ENCODE measurements at places on chromosomes 2 and 18. TPM values are rescaled to one million over a fixed set of nuclear protein-coding genes. Genes with fewer than 3 reads are reported as not detected.

DNA sequence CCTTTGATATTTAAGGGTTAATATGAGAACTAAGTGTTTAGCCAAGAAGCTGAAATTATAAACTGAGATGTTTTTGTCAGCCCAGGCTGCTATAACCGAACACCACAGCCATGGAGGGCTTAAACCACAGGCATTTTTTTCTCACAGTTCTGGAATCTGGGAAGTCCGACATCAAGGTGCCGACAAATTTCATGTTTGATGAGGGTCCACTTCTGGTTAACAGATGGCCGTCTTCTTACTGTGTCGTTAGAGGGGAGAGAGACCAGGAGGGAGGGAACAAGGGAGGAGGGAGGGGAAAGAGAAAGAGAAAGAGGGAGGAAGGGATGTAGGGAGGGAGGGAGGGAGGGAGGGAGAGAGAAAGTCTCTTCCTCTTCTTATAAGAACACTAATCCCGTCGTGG is 6.5 kb upstream of the CNDP2 start:
- H3K27me3 ChIP-seq, result no peaks in the 10 kb centered on the region
- no peaks in the 10 kb centered on the region for H3K36me3 ChIP-seq
- H3K4me3 ChIP-seq, result no peak overlapping the region
- DNase-seq, result no peak
- H3K27ac ChIP-seq, result no peak overlapping the region
- H3K4me1 ChIP-seq, result no peaks in the 10 kb centered on the region

GRCh38 chr2:7722212-7722910 is 805.1 kb downstream of the RNF144A start:
- no peak overlapping the region for H3K27ac ChIP-seq
- H3K27me3 ChIP-seq, result no peaks in the 10 kb centered on the region
- no peak for DNase-seq
- no peaks in the 10 kb centered on the region for H3K4me1 ChIP-seq

- no peak overlapping the region for H3K27ac ChIP-seq
- H3K4me1 ChIP-seq, result peaks cover 7% of the 10 kb centered on the region
- DNase-seq, result no peak
- no peaks in the 10 kb centered on the region for H3K27me3 ChIP-seq
- H3K4me3 ChIP-seq, result no peak overlapping the region
Measured at GRCh38 chr2:8999102-8999446, 4.4 kb downstream of the MBOAT2 start.

GRCh38 chr2:122939796-122940195 is 1085.3 kb upstream of the CNTNAP5 start:
- H3K36me3 ChIP-seq, result no peaks in the 10 kb centered on the region
- H3K4me3 ChIP-seq, result no peak overlapping the region
- DNase-seq, result no peak
- no peak overlapping the region for H3K27ac ChIP-seq
- no peaks in the 10 kb centered on the region for H3K27me3 ChIP-seq
- no peaks in the 10 kb centered on the region for H3K4me1 ChIP-seq

DNA sequence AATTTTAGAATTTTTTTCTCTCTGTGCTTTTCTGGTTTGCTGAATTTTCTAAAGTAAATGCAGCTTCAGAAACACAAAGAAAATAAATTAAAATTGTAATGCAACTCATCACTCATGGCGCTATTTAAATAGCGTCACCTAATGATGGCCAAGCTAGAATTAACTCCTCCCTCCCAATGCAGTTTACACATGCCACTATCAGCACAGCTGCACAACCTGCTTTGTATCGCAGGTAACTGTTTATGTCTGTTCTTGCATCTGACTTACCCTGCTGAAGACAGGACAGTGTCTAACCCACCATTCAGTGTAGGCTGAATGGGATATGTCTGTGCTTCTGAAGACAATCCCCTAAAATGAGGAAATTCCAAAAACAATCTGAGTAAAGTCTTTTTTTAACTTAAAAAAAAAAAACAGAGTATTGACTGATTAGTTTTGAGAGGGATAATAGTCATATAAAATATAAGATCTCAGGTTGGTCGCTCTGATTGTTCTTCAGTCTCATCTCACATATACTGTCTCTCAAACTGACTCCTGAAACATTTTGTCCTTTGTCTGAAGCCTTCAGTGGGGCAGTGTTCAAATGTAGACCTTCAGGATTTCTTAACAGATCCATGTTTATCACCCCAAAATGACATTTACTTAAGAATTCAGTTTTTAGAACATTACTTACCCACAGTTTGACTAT is 271.4 kb downstream of the ZEB2 start:
- DNase-seq, result no peak
- H3K27me3 ChIP-seq, result no peaks in the 10 kb centered on the region
- peak overlapping the region; percentile 37 for H3K27ac ChIP-seq

The SERPINB12 gene
- total RNA-seq, result not detected

- no peak overlapping the region for H3K27ac ChIP-seq
- H3K4me3 ChIP-seq, result no peak overlapping the region
- no peaks in the 10 kb centered on the region for H3K27me3 ChIP-seq
- H3K4me1 ChIP-seq, result no peaks in the 10 kb centered on the region
- DNase-seq, result peak; percentile 21
- no peaks in the 10 kb centered on the region for H3K36me3 ChIP-seq
Measured at GRCh38 chr2:166516712-166517303, 22.8 kb upstream of the SCN7A start.

The SIX2 gene
- total RNA-seq, result not detected

GRCh38 chr2:194545978-194546377 is 1111.0 kb upstream of the SLC39A10 start:
- DNase-seq, result no peak
- no peaks in the 10 kb centered on the region for H3K36me3 ChIP-seq
- H3K4me1 ChIP-seq, result no peaks in the 10 kb centered on the region
- no peak overlapping the region for H3K4me3 ChIP-seq
- H3K27ac ChIP-seq, result no peak overlapping the region

- no peaks in the 10 kb centered on the region for H3K36me3 ChIP-seq
- H3K4me3 ChIP-seq, result no peak overlapping the region
- H3K4me1 ChIP-seq, result peaks cover 3% of the 10 kb centered on the region
Measured at GRCh38 chr2:119062179-119062578, 96.4 kb downstream of the C1QL2 start.

The MRO gene
- total RNA-seq, result 0.20 TPM

The NOP58 gene
- 44.4 TPM for total RNA-seq

DNA sequence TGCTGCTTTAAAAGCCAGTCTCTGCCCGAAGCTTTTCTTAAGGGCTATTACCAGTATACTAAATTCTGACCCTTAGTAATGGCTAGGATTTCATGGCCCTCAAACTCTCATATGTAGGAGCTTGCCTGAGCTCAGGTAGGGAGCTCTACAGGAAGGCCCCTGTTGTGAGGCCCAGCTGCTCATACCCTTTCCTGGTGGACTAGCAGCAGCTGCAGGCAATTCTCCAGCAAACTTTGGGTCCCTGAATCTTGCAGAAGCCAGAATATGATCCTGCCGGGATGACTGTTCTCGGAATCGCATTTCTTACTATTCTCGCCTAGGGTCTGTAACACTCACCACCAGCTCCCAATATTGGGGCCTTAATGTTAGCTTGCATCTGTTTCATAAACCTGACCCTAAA is 106.4 kb upstream of the SERTAD2 start:
- no peaks in the 10 kb centered on the region for H3K4me1 ChIP-seq
- no peaks in the 10 kb centered on the region for H3K36me3 ChIP-seq
- no peaks in the 10 kb centered on the region for H3K27me3 ChIP-seq
- no peak overlapping the region for H3K4me3 ChIP-seq

The PROKR1 gene
- total RNA-seq, result not detected

- no peak overlapping the region for H3K4me3 ChIP-seq
- no peaks in the 10 kb centered on the region for H3K4me1 ChIP-seq
- H3K27ac ChIP-seq, result no peak overlapping the region
- no peaks in the 10 kb centered on the region for H3K27me3 ChIP-seq
- no peaks in the 10 kb centered on the region for H3K36me3 ChIP-seq
Measured at GRCh38 chr2:169741-170140, 94.1 kb downstream of the SH3YL1 start.

The ATP6V1B1 gene
- 2.1 TPM for total RNA-seq

GRCh38 chr2:119305497-119306195 is 61.0 kb downstream of the C2orf76 start:
- H3K27me3 ChIP-seq, result no peaks in the 10 kb centered on the region
- H3K4me1 ChIP-seq, result no peaks in the 10 kb centered on the region
- no peak for DNase-seq
- no peak overlapping the region for H3K4me3 ChIP-seq
- H3K27ac ChIP-seq, result no peak overlapping the region
- H3K36me3 ChIP-seq, result no peaks in the 10 kb centered on the region

- no peak overlapping the region for H3K4me3 ChIP-seq
- no peak overlapping the region for H3K27ac ChIP-seq
- H3K27me3 ChIP-seq, result no peaks in the 10 kb centered on the region
- peaks cover 8% of the 10 kb centered on the region for H3K4me1 ChIP-seq
Measured at GRCh38 chr18:48321121-48321520, 88.1 kb downstream of the ZBTB7C start.

DNA sequence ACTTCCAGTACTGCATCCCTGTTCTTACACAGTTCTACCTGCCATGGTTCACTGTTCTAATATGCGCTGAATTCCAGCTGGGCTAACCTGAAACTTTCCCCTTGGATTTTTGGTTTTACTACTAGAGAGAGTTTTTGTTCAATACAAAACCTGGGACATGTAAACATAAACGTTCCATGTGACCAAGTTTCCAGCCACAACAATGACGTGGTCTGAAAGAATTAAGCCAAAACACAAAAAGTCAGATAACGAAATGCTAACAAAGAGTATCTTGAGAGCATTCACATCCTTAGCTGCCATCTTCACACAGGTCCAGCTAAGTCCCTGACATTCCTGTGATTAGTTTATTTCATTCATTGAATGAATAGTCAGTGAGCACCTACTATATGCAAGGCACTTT is 467.0 kb upstream of the PKDCC start:
- no peak for DNase-seq
- H3K4me3 ChIP-seq, result no peak overlapping the region
- H3K36me3 ChIP-seq, result no peaks in the 10 kb centered on the region
- no peaks in the 10 kb centered on the region for H3K4me1 ChIP-seq
- H3K27me3 ChIP-seq, result no peaks in the 10 kb centered on the region

- no peaks in the 10 kb centered on the region for H3K27me3 ChIP-seq
- H3K4me1 ChIP-seq, result peaks cover 15% of the 10 kb centered on the region
- H3K27ac ChIP-seq, result peak overlapping the region; percentile 76
Measured at GRCh38 chr2:96856776-96857666, 795 bp downstream of the ANKRD39 start.

DNA sequence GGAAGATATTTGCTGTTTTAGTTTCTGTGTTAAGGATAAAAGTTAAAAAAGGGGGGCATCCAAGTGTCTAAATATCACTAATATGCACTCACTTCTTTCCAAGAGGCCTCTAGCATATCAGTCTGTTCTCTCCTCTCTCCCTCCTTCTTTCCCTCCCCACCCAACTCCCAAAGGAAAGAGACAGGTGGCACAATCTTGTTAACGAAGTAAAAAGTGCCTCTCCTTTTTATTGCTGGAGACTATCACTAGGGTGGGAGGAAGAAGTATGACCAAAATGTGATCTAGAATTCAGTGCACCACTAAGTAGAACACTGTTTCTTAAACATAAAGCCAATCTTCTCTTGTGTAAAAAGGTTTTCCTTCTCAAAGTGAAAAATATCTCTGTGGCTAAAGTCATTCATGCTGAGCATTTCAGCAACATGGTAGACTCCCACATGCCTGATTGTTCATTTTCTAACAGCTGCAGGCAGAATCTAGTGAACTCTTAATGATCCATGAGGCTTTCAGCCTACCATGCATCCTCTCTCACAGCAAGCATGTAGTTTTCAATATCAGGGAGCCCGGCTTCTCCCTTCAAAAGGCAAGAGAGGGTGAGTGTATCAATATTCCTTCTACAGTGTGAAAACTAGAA is 39.5 kb downstream of the RNU4ATAC start:
- no peak overlapping the region for H3K4me3 ChIP-seq
- H3K36me3 ChIP-seq, result no peaks in the 10 kb centered on the region
- H3K27ac ChIP-seq, result no peak overlapping the region
- DNase-seq, result no peak
- H3K4me1 ChIP-seq, result peaks cover 4% of the 10 kb centered on the region

DNA sequence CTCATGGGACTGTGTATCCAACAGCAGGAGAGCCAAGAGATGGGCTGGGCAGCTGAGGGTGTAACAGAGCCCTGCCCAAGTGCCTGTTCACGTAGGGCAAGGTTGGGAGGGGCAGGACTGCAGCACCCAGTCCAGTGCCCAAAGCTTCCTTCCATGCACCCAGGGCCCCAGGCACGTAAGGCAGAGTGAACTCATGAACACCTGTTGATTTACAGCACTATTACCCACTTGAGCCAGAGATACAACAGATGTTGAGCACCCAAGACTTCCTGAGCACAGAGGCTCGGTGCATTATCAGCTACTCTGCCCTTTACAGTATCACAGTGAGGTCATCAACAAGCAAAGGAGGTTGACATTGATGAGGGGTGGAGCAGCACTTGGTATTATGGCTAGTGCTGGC is 50.2 kb upstream of the FHL2 start:
- no peak overlapping the region for H3K4me3 ChIP-seq
- H3K27ac ChIP-seq, result no peak overlapping the region
- no peak for DNase-seq
- no peaks in the 10 kb centered on the region for H3K27me3 ChIP-seq
- no peaks in the 10 kb centered on the region for H3K4me1 ChIP-seq
- H3K36me3 ChIP-seq, result no peaks in the 10 kb centered on the region

The GAD1 gene
- total RNA-seq, result not detected

- no peak overlapping the region for H3K4me3 ChIP-seq
- H3K27ac ChIP-seq, result no peak overlapping the region
- no peaks in the 10 kb centered on the region for H3K4me1 ChIP-seq
- no peaks in the 10 kb centered on the region for H3K27me3 ChIP-seq
- DNase-seq, result no peak
- no peaks in the 10 kb centered on the region for H3K36me3 ChIP-seq
Measured at GRCh38 chr2:111670776-111671175, 213.2 kb downstream of the ANAPC1 start.

DNA sequence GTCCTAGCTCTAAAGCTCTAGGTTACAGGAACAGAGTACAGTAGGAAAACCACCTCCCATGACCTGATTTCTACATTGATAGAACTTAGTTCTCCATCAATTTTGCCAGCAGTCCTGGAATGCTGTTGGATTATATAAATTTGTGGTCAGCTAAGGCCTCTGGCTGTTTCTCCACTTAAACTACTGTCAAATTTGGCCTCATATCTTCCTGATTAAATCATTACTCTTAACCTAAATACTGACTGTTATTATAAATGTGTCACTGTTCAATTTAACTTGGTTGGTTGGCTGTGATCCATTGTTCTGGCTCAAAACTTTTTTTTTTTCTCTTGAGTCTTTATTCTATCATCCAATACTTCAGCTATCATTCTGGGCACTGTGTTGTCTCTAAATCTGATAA is 71.2 kb downstream of the TGFA start:
- H3K4me3 ChIP-seq, result no peak overlapping the region
- no peaks in the 10 kb centered on the region for H3K4me1 ChIP-seq
- no peaks in the 10 kb centered on the region for H3K27me3 ChIP-seq
- no peaks in the 10 kb centered on the region for H3K36me3 ChIP-seq

The GPR35 gene
- 3.4 TPM for total RNA-seq
